ENCODE measurements at places on chromosomes 2 and 18.

- no peak for DNase-seq
Observed at GRCh38 chr2:172087207-172087779, 2.0 kb downstream of the DLX1 start.

- DNase-seq, result no peak
Observed at GRCh38 chr18:59492756-59493421, 133.8 kb upstream of the LMAN1 start.

- no peak for DNase-seq
Observed at GRCh38 chr2:215651412-215651811, 215.5 kb upstream of the FN1 start.

- no peak for DNase-seq
Observed at GRCh38 chr18:30676053-30676480, 366.5 kb downstream of the DSC3 start.

DNA sequence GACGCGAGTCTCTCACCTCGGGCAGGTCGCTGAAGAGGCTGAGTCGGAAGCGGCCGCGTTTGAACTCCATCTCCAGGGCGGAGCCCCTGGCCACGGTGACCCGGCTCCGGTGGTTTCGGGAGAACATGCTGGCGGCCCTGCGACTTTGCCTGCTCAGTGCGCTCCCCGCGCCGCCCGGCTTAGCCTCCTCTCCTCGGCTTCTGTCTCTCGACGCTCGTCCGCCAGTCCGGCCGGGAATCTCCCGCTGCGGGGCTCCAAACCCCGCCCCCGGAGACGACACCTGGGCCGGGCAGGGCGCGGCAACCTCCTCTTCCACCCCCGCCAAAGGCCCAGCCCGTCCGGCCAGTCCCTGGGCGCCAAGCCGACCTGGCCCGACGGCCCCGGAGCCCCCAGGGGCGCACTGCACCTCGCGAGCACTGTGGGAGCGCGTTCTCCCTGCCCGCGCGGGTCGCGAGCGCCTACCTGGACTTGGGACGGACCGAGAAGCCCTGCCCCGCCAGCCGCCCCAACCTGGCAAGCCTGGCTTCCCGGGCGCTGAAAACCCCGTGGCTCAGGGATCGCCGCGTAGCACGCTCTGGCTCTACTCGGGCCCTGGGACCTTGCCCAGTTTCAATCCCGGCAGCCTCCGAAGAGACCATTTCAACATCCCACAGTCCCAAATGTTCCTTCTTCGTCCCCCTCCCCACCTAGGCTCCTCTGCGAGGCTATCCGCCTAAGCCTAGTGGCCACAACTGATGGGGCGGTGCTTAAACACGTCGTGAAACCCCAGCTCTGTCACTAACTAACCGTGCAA is at the start of gene RTKN:
Gene RTKN, minus strand, starts transcription at position 248 of the 793 bp plus-strand sequence. Its CDS starts 121 bp downstream, at position 127.
- no peak for DNase-seq

- DNase-seq, result no peak
Observed at GRCh38 chr2:103961862-103962261, 892.1 kb upstream of the POU3F3 start.

DNA sequence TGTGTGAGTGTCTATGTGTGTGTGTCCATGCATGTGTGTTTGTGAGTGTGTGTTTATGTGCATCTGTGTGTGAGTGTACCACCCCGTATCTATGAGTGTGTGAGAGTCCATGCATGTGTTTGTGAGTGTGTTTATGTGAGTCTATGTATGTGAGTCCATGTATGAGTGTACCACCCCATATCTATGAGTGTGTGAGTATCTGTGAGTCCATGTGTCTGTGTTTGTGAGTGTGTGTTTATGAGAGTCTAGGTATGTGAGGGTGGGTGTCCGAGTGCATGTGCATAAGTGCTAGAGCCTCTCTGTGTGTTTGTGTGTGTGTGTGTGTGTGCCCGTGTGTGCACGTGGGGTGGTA is 86.0 kb upstream of the ATG16L1 start:
- no peak for DNase-seq

DNA sequence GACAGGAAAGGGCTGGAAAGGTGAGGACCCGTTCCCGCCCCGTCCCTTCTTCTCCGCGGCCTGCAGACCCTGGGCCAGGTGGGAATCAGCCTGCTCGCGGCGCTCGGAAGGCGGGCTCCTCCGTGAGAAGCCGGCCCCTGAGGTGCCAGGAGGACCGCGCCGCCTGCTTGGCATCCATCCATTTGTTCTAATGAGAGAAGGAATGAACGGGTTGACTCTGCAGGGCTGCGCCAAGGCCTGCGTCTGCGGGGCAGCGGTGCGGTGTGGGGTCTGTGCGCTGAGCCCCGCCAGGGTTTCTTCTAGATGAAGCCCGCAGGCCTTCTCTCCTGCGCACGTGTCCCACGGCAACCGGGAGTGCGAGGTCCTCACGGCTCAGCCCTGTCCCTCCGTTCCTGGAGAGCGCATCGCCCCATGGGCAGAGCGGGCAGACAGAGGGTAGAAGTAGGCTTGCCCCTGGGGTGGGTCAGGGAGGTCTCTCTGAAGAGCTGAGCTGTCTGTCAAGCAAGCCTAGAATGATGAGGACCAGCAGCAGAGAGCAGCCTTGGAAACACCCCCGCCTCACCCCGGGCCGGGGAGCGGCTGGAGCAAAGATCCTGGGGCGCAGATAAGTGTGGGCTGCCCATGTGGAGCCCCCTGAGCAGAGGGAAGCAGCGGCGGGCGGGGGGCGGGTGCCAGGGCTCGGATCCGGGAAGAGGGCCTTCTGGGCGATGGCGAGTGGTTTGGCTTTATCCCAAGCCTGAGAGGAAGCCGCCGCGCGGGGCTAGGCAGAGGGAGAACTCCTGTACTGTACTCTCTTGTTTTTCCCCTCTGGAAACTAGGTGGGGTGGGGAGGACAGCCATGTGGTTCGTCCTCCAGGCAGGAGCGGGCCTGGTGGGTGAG is 27.9 kb upstream of the HS6ST1 start:
- no peak for DNase-seq

DNA sequence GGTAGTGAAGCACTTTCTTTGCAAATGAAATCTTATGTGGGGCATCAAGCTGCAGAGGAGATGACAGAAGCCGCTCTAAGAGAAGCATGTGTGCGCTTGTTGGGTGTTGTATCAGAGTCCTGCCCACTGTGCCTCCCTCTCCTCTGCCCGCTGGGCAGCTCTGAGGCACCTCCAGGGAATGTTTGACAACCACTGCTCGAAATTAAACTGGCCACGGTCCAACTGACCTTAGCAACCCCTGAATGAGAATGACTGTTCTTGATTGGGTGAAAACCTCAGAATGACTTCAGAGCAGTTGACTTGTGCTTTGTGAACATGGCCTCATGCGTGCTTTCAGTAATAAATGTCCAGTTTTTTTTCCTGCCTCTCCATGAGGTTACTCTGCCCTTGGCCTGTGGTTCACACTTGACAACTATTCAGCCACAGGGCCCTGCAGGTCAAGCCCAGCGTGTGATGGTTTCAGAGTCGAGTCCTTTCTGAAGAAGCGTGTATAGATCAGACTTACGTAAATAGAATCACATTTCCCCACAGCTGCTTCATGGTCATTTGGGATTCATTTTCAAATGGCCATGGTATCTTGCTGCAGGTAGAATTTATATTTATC is 94.9 kb downstream of the SLC4A3 start:
- DNase-seq, result no peak

- DNase-seq, result no peak
Observed at GRCh38 chr2:23660237-23660636, 266.7 kb downstream of the ATAD2B start.

- no peak for DNase-seq
Observed at GRCh38 chr18:77567205-77567604, 317.6 kb downstream of the GALR1 start.
